ENCODE measurements at places on chromosomes 12 and 14.

DNA sequence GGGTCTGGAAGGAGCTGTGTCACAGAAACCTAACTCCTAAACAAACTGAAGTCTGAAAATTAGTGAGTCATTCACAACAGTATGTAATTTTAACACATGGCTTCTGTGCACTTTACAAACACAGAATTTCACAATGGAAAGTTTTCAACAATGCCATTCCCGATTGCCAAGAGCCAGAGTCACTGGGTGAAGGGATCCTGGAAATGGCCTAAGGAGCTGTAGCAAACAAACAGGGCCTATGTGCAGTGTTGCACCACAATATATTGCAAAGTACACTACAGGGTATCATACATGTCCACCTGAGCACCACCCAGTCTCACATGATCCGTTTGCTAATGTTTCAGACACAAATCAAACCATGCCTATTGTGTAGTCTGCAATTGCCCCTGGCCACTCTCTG is 184.7 kb upstream of the OTX2 start:
- no peak for DNase-seq

- DNase-seq = no peak
Observed at GRCh38 chr12:25929142-25929541, 29.3 kb upstream of the RASSF8 start.

GRCh38 chr14:89630101-89630829 is 213.2 kb upstream of the FOXN3 start:
- DNase-seq = no peak

GRCh38 chr14:68464711-68465110 is 328.2 kb downstream of the ZFP36L1 start:
- DNase-seq = no peak

GRCh38 chr12:64923536-64923935 is 99.1 kb downstream of the TBC1D30 start:
- no peak for DNase-seq

DNA sequence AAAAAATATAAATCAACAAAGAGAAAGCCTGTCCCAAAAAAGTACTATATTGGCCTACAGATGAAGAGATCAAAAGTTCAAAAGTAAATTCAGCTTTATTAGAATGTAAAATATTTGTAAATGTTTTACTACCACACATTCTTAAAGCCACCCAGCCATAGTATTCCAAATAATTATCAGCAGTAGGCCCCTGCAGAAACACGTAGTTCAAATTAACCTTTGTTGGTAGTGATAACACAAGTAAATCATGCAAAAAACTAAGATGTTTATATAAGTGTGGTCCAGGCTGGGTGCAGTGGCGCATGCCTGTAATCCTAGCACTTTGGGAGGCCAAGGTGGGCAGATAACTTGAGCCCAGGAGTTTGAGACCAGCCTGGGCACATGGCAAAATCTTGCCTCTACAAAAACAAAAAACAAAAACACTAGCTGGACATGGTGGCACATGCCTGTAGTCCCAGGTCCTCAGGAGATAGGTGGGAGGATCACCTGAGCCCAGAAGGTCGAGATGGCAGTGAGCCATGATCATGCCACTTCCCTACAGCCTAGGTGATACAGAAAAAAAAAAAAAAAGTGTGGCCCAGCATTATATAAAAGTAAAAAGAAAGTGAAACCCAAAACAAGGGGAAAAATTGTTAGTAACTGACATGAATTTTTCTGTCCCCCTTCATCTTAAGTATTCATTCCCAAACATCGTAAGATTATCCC is 17.9 kb downstream of the SPTLC2 start:
- DNase-seq = no peak

Measured in stimulated activated CD4-positive, alpha-beta T cell treated with anti-CD3 and anti-CD28 coated beads, Interleukin-1b, Interleukin-23, amount 100 ng/mL, for 4 hours (primary cell).